ENCODE measurements at places on chromosomes 5 and 9. TPM values are rescaled to one million over a fixed set of nuclear protein-coding genes. Genes with fewer than 3 reads are reported as not detected.

The SPATA31D4 gene
- total RNA-seq: not detected

The ITGA2 gene
- total RNA-seq: 1.5 TPM

DNA sequence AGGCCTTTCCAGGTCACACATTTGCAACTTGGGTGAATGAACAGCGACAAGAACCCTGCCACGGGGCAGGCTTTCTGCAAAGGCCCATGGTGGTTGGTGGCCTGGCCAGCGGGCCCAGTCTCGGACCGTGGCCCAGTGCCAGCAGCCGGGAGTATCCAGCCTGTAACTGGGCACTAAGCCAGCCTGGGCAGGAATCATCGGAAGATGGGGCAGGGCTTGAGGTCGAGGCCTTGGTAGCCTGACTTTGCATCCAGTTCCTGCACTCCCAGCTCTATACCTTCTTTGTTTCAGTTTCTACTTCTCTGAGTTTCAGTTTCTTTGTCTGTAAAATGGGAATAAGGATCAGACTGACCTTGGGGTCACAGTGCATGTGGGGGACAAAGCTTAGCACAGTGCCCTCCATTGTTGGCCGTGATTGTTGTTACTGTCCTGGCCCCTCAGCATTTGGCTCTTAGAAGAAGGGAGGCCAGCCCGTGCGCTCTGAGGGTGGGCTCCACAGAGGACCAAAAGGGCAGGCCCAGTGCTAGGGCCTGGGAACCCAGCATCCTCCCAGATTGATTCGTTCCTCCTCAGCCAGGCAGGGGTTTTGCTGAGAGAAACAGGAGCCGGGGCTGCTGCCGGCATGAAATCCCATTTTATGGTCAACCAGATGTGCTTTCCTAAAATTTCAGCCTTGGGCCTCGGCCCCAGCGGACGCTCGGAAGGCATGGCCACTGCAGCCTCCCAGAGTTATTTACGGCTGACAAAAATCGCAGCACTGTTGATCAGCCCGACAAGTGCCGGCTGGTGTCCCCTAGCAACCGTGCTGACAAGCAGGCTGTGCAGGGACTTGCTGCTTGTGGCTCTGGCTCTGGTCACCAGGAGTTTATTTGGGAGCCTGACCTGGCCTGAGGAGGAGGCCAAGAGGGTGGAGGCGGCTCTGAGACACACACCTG, 43.6 kb downstream of the JADE2 start:
- DNase-seq: peak; percentile 80

DNA sequence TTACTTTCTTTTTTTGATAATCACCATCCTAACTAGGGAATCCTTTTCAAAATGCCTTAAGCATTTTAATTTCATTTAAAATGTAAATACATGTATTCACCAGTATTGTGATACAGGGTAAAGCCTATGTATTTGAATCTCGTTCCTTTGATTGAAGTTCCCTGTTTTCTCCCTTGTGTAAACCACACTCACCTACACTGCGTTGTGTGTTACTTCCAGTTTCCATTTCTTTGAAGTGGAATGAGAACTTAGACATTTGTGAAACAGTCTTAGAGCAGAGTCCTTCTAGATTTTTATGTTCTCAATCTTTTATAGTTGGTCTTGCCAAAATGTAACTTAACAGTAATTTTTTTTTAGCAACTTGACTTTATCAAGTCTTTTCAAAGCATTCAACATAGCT, 101.4 kb downstream of the ZNF462 start:
- DNase-seq: no peak

DNA sequence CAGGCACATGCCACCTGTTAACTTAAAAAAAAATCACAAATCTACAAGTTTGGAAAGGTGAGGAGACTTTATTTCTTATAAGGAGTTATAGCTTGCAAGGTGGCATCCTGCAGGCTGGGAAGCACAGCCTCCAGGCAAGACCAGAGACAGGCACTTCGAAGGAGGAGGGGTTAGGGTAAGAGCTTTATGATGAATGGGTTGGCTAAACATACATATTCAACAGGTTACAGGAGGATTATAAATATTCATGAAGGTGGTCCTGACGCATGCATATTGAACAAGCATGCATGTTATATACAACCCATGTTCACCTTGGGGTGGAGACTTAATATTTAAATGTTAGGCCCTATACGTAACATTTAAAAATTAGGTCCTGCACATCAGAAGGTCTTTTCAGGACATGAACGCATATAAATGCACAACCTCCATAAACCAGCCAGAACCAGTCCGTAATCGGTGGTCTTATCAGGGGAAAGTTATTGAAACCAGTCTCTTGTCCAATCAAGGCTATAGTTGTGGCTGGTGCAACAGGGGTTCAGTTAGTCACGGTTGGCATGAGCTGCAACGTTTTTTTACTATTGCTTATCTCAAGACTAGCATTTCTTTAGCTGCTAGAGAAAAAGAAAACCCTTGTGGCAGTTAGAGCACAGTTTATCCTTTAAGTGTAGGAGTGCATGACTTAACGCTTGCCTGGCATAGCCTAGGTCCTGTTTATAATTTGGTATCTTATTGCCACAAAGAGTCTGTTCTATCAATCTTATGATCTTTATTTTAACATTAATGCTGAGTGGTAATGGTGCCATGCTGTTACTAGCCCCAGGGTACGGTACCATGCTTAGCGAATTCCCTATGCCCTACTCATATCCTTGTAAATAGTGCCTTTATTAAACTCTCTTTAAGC, 72.7 kb downstream of the C9orf57 start:
- DNase-seq: no peak

DNA sequence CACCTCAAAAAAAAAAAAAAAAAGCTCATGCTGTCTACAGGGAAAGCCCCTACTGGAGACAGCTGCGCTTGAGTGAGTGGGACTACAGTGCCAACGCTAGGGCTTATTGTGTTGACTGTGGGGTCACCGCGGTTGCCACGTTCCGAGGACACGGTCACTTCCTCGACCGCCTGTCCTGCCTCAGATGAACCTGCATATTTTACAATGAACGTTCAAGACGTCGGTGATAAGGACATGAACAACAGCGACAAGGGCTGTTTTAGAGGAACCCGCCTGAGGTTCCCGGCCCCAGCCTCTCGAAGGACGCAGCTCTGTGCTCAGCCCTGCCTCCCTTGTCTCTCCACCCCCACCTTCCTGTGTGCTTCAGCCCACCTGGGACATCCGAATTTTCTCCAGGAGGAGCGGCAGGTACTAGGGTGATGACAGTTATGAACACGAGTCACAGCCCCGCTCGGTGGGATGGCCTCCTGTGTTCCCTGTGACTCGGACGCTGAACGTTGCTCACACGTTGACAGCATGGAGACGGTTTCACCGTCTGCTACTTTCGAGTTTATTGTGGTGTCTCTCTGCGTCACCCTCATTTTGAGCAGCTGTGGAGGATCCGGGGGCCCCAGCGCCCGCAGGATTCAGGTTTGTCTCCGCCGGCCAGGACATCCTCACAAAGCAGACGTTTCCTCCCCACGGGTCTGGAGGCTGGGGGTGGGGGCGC, 11.3 kb upstream of the DIPK1B start:
- no peak for DNase-seq
